ENCODE measurements at places on chromosomes 7 and 10.

GRCh38 chr7:85564861-85565260 is 378.0 kb upstream of the SEMA3D start:
- no peak for DNase-seq

- no peak for DNase-seq
Measured at GRCh38 chr10:120873741-120874140, 22.6 kb downstream of the WDR11 start.

DNA sequence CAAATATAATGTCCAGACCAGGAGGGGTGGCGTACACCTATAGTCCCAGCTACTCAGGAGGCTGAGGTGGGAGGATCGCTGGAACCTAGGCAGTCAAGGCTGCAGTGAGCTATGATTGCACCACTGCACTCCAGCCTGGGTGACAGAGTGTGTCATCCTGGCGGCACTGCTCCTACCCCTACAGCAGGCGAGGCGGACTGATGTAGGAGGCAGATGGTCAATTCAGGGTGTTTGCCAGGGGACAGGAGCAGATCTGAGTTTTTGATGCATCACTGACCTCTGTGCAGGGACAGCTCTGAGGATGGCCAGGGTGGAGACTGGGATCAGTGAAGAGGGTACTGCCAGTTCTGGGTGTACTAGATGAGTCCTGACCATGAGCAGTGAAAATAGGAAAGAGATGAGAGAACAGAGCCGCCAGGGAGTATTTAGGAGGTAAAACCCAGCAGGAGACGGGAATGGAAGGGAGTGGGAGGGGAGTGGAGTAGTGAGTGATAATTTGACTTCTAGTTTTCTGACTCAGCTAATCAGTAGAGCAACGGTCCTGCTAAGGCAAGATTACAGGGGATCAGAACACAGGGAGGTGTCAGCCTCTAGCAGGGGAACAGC is 75.3 kb downstream of the HIP1 start:
- no peak for DNase-seq

DNA sequence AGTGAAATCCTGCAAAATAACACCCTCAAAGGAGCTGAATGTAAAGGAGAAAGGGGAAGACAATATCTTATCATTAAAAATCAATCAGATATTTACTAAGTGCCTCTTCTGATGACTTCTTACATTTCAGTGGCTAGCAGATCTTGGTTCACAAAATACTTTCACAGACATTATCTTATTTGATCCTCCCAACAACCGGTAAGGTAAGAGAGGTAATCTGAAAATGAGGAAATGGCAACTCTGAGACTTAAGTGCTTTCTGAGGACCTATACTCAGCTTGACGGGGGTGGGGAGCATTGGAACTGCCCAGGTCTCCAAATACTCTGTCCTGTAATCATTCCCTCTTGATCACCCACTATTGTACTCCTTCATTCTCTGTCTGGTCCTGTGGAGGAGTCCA is 144.6 kb upstream of the MKLN1 start:
- no peak for DNase-seq
